ENCODE measurements at places on chromosomes 2 and 18.

DNA sequence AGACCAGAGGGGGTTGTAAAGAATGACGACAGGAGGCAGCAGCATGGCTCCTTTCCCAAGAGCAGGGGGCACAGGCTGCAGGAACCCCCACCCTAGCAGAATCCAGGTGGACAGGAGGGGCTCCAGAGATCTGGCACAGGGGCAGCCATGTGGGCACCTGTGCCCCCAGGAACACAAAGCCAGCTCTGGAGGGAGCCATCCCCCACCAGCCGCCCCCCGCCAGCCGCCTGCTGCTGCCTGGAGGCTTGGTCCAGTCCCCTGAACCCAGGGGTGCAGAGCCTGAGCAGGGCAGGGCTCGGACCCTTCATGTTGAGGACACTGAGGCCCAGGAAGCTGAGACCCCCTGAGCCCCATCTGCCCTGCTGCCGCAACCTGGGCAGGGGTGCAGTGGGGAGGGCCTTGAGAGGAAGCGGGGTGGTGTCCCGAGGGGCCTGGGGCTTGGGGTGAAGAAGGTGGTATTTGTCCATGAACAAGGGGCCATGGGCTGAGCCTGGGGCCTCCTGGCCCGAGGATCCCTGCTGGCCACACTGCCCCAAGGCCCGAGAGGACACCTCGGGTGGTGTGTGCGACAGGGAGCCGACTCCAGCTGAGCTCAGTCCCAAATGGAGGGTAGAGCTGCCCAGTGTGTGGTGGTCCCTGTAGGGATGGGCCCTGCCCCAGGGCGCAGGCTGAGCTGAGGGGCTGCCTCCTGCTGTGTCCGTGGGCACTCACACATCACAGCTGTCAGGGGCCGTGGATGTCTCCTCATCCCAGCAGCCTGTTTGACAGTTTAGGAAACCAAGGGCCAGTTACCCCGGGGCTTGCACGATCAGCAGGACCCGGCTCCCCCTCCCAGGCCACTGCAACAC lies 39.8 kb upstream of the SNED1 start:
- no peaks in the 10 kb centered on the region for H3K4me1 ChIP-seq
- H3K27ac ChIP-seq, result no peak overlapping the region
- no peak overlapping the region for H3K4me3 ChIP-seq
- H3K36me3 ChIP-seq, result no peaks in the 10 kb centered on the region
- no peaks in the 10 kb centered on the region for H3K27me3 ChIP-seq

DNA sequence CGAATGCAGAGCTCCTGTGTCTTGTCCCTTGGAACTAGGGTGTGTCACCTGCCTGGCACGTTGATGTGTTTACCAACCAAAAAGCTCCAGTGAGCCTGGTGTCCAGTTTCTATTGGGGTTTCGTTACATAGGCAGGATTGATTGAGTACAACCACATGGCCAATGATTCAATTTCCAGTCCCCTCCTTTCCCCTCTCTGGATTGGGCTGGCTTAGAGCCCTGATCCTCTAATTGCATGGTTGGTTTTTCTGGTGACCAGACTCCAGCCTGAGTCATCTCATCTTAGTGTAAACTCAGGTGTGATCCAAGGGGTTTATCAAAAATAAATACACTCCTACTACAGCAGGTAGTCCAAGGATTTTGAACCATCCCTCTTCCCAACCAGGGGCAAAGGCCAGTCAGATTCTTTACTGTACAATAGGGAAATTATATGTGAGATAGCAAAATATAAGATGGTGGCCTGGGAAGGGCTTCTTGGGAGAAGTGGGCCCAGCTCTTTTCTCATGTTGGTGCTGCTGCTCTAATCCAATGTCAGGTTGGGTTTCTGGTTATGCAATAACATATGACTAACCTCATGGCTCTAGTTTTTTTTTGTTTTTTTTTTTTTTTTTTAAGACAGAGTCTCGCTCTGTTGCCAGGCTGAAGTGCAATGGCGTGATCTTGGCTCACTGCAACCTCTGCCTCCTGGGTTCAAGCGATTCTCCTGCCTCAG lies 64.7 kb upstream of the MGAT5 start:
- no peak for DNase-seq
- H3K27me3 ChIP-seq, result no peaks in the 10 kb centered on the region
- no peak overlapping the region for H3K27ac ChIP-seq
- H3K4me1 ChIP-seq, result no peaks in the 10 kb centered on the region
- no peak overlapping the region for H3K4me3 ChIP-seq

GRCh38 chr18:10789180-10789579 lies 263.4 kb downstream of the NAPG start:
- H3K4me3 ChIP-seq, result no peak overlapping the region
- H3K4me1 ChIP-seq, result no peaks in the 10 kb centered on the region
- H3K36me3 ChIP-seq, result no peaks in the 10 kb centered on the region

- no peaks in the 10 kb centered on the region for H3K27me3 ChIP-seq
- no peaks in the 10 kb centered on the region for H3K4me1 ChIP-seq
- no peaks in the 10 kb centered on the region for H3K36me3 ChIP-seq
Measured at GRCh38 chr2:25711675-25712354, 38.4 kb upstream of the DTNB start.

DNA sequence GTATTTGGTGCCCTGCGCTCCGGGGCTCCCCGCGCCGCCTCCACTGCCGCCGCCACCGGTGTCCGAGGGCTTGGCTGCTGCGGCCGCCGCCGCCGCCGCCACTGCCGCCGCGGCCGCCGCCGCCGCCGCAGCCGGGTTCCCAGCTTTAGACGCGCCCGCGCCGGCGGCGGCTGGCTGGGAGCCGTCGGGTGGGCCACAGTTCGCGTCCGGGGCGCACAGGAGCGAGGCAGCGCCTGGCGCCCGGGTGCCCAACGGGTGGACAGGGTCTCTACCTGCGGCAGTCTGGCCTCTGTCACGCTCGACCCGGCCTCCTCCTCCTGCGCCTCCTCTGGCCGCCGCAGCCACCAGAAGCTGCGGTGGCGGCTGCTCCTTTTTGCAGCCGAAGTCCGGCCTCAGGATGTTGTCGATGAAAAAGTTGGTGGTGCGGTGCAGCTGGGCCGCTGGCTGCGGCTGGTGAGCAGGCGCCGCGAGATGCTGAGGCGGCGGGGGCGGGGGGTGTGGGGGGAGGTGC lies 951 bp downstream of the EN1 start:
- H3K36me3 ChIP-seq, result no peaks in the 10 kb centered on the region
- no peak overlapping the region for H3K27ac ChIP-seq
- H3K4me3 ChIP-seq, result no peak overlapping the region
- H3K27me3 ChIP-seq, result peaks cover 45% of the 10 kb centered on the region
- DNase-seq, result no peak

GRCh38 chr2:236265675-236266074 lies 1.5 kb upstream of the ASB18 start:
- no peaks in the 10 kb centered on the region for H3K4me1 ChIP-seq
- H3K4me3 ChIP-seq, result no peak overlapping the region
- no peaks in the 10 kb centered on the region for H3K36me3 ChIP-seq
- H3K27ac ChIP-seq, result no peak overlapping the region
- DNase-seq, result no peak
- H3K27me3 ChIP-seq, result no peaks in the 10 kb centered on the region

- H3K4me3 ChIP-seq, result no peak overlapping the region
- no peak for DNase-seq
- H3K4me1 ChIP-seq, result no peaks in the 10 kb centered on the region
Measured at GRCh38 chr2:144686518-144687215, 166.7 kb upstream of the ZEB2 start.

DNA sequence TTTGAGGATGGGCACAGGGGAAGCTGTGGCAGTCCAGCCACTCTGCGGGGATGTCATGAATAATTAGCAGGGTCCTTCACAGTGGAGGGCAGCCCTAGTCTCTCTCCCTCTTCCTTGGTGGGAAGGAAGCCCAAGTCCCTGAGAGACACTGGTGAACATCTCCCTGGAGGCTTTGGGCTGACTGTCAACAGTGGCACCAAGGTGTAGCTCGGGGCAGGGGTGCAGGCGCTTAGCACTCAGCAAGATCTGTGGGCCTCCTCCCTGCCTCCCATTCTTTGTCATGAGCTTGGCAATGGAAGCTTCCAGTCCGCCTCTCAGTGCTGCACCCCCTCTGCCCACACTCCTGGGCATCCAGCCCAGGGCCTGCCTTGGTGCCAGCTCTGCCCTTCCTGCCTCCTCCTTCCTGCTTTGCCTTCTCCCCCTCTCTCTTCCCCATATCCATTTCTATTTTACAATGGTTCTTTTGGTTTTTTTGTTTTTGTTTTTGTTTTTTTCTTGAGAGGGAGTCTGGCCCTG lies 59.4 kb downstream of the STEAP3 start:
- H3K4me3 ChIP-seq, result no peak overlapping the region
- no peaks in the 10 kb centered on the region for H3K36me3 ChIP-seq
- H3K27me3 ChIP-seq, result no peaks in the 10 kb centered on the region
- DNase-seq, result no peak
- no peak overlapping the region for H3K27ac ChIP-seq

DNA sequence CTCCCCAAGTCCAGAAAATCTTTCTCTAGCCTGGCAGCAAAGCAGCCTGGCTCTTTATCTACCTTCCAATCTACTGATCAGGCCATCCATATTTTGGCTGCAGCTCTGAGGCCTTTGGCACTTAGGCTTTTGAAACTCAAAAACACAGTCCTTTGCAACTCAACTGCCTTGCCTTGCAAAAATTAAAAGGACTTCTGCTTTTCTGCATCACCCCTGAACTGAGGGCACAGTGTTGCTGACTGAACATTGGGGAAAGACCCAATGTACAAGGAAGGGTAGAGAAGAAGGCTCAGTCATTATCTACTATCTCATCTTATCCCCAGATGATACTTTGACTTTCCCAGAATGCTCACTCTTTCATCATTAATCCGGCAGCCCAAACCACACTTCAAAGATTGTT lies 625.5 kb downstream of the ARHGAP15 start:
- H3K4me3 ChIP-seq, result no peak overlapping the region
- no peaks in the 10 kb centered on the region for H3K4me1 ChIP-seq
- DNase-seq, result no peak
- no peak overlapping the region for H3K27ac ChIP-seq
- H3K36me3 ChIP-seq, result no peaks in the 10 kb centered on the region

DNA sequence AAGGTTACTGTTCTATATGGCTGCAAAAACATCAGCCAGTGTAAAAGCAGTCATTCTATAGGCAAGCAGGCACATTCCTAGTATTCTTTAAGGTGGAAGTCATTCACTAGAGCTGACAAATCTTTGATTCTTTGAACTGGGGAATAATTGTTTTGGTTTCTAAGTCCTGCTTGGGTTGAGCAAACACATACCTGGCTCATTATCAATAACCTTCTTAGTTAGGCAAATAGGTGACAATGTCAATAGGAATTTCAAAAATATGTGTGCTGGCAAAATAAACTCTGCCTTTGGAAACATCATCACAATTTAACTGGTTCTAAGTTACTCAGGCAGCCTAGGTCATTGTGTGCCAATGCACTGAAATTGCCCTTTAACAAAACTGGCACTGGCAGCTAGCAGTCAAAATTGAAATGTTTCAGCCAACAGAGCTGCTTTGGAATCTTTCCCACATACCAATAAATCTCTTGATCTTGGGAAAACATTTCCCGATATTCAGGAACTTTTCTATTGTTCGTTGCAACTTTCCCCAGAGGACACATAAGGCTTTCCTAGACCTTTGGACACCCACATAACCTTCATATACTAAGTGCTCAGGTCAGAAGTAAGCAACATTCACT lies 402.0 kb upstream of the MMADHC start:
- no peak overlapping the region for H3K4me3 ChIP-seq
- DNase-seq, result no peak
- no peaks in the 10 kb centered on the region for H3K4me1 ChIP-seq
- H3K36me3 ChIP-seq, result no peaks in the 10 kb centered on the region
- H3K27ac ChIP-seq, result no peak overlapping the region

DNA sequence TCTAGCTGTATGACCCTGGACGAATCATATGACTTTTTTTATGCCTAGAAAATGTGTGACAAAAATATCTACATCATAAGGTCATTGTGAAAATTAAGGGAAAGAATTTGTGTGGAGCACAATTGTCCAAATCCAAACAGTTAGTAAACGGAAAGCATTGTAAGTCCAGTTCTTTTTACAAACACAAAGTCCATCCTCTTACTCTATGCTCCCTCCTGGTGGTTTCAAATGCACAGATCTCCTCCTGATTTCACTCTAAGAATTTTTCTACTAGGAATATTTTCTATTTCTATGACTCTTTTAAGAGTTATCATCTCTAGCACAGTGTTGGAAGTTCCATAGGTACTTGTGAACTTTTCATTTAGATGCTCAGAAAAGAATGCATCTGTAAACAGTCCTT lies 125.2 kb upstream of the ARL5A start:
- DNase-seq, result no peak
- no peaks in the 10 kb centered on the region for H3K27me3 ChIP-seq
- no peaks in the 10 kb centered on the region for H3K4me1 ChIP-seq
- no peak overlapping the region for H3K27ac ChIP-seq
- no peak overlapping the region for H3K4me3 ChIP-seq

DNA sequence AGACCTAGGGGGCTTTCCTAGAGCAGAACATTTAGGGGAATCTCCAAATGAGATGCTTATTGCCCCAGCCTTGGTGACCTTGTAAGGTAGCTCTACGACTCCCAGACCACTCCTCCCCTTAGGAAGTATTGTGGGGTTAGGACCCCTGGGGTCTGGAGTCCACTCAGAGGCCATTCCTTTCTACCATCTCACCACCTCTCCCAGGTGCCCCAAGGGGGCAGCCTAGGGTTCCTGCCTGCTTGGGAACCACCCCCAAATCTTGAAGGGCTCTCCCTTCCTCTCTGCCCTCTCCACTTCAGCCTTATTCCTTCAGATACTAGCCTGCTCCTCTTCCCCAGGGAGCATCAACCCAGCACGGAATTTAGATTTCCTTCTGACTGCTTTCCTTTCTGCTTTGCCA lies 17.5 kb upstream of the EXOC6B start:
- no peak overlapping the region for H3K4me3 ChIP-seq
- H3K27ac ChIP-seq, result no peak overlapping the region
- no peaks in the 10 kb centered on the region for H3K4me1 ChIP-seq
- DNase-seq, result no peak
- no peaks in the 10 kb centered on the region for H3K36me3 ChIP-seq

GRCh38 chr18:732371-732770 lies 19.9 kb upstream of the ENOSF1 start:
- H3K4me3 ChIP-seq, result no peak overlapping the region
- H3K4me1 ChIP-seq, result no peaks in the 10 kb centered on the region
- no peaks in the 10 kb centered on the region for H3K27me3 ChIP-seq
- no peak for DNase-seq
- peaks cover 21% of the 10 kb centered on the region for H3K36me3 ChIP-seq
- H3K27ac ChIP-seq, result no peak overlapping the region

- H3K27me3 ChIP-seq, result no peaks in the 10 kb centered on the region
- H3K4me3 ChIP-seq, result no peak overlapping the region
- no peak for DNase-seq
- peaks cover 20% of the 10 kb centered on the region for H3K36me3 ChIP-seq
- H3K4me1 ChIP-seq, result no peaks in the 10 kb centered on the region
- no peak overlapping the region for H3K27ac ChIP-seq
Measured at GRCh38 chr2:86510436-86510933, 52.8 kb downstream of the CHMP3 start.

- no peak overlapping the region for H3K27ac ChIP-seq
- no peak for DNase-seq
- no peaks in the 10 kb centered on the region for H3K27me3 ChIP-seq
Measured at GRCh38 chr2:218079943-218080913, 11.2 kb downstream of the RUFY4 start.

All from naive thymus-derived CD4-positive, alpha-beta T cell (primary cell).